ENCODE measurements at places on chromosomes 12 and 14. TPM values are rescaled to one million over a fixed set of nuclear protein-coding genes. Genes with fewer than 3 reads are reported as not detected.

- no peak overlapping the region for H3K27ac ChIP-seq
- no peaks in the 10 kb centered on the region for H3K4me1 ChIP-seq
- no peaks in the 10 kb centered on the region for H3K36me3 ChIP-seq
- peaks cover 7% of the 10 kb centered on the region for H3K27me3 ChIP-seq
- no peak overlapping the region for H3K4me3 ChIP-seq
These were observed 24.0 kb downstream of the CCDC38 start for GRCh38 chr12:95918194-95918993.

GRCh38 chr14:86363576-86363975 lies 833.6 kb downstream of the FLRT2 start:
- H3K27me3 ChIP-seq: no peaks in the 10 kb centered on the region
- no peak for DNase-seq

DNA sequence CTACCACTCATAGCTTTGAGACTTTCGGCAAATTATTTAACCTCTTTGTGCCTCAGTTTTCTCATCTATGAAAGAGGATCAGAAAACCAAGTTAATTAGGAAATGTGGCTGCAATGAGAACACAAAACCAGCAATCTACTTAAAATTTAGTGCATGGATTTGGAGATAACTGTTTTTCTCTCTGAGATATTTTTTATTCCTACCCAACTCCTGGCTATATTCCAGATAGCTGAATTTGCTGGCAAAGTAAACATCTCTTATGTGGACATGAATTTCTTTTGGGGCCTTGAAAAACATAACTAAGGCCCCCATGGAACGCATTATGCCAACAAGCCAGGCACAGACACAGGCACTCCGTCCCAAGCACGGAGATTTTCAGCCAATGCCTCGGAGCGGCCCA lies 53.4 kb upstream of the FOXN3 start:
- H3K27ac ChIP-seq: no peak overlapping the region
- DNase-seq: no peak
- H3K36me3 ChIP-seq: peaks cover 5% of the 10 kb centered on the region
- no peaks in the 10 kb centered on the region for H3K27me3 ChIP-seq

DNA sequence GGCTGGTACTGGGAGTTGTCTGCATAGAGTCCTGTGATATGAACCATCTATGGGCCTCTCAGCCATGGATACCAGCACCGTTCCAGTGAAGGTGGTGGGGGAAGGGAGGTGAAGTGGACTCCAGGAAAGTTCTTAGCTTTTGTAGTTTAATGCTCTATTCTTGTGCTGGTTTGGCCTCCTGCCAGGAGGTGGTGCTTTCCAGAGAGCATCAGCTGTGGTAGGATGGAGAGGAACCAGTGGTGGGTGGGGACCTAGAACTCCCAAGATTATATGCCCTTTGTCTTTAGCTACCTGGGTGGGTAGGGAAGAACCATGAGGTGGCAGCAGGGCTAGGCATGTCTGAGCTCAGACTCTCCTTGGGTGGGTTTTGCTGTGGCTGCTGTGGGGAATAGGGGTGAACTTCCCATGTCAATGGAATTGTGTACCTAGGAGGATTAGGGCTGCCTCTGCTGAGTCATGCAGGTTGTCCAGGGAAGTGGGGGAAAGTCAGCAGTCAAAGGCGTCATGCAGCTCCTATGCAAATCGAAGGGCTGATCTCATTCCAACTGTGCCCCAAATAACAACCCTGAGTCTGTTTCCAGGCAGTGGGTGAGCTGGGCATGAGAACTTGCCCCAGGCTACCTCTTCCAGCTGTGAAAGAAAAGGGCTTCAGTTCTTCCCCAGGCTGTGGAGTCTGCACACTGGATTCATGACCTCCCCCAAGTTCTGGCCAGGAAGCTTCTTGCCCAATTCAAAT lies 14.2 kb downstream of the GZMH start:
- no peaks in the 10 kb centered on the region for H3K27me3 ChIP-seq
- no peaks in the 10 kb centered on the region for H3K4me1 ChIP-seq
- H3K36me3 ChIP-seq: no peaks in the 10 kb centered on the region
- DNase-seq: no peak

GRCh38 chr12:107778383-107779025 lies 4.0 kb downstream of the ASCL4 start:
- H3K4me1 ChIP-seq: no peaks in the 10 kb centered on the region
- H3K27ac ChIP-seq: no peak overlapping the region
- H3K36me3 ChIP-seq: no peaks in the 10 kb centered on the region
- DNase-seq: no peak

GRCh38 chr14:100617410-100618317 lies 30.4 kb upstream of the BEGAIN start:
- H3K4me1 ChIP-seq: no peaks in the 10 kb centered on the region
- DNase-seq: no peak
- H3K36me3 ChIP-seq: no peaks in the 10 kb centered on the region
- H3K27me3 ChIP-seq: peaks cover 63% of the 10 kb centered on the region
- H3K27ac ChIP-seq: no peak overlapping the region

DNA sequence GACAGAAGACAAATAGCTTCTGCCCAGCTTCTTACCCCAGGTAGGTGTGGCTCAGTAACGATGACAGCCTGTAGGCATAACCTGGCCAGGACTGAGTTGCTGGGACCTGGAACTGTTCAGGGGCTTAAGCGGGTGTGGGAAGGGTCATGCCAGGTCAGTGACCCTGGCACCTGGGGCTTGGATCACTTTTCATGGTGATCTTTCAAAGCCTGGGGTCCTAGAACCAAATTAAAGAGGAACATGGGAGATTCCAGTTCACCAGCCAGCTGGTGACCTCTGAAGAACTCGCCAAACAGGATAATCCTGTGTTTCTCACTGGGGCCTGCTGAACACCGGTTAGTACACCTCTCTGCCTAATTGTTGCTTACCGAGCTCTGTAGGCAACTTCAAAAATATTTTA lies 102.6 kb upstream of the LMNTD1 start:
- no peak overlapping the region for H3K4me3 ChIP-seq
- H3K27me3 ChIP-seq: no peaks in the 10 kb centered on the region
- no peak for DNase-seq
- no peaks in the 10 kb centered on the region for H3K4me1 ChIP-seq
- H3K27ac ChIP-seq: no peak overlapping the region
- no peaks in the 10 kb centered on the region for H3K36me3 ChIP-seq

DNA sequence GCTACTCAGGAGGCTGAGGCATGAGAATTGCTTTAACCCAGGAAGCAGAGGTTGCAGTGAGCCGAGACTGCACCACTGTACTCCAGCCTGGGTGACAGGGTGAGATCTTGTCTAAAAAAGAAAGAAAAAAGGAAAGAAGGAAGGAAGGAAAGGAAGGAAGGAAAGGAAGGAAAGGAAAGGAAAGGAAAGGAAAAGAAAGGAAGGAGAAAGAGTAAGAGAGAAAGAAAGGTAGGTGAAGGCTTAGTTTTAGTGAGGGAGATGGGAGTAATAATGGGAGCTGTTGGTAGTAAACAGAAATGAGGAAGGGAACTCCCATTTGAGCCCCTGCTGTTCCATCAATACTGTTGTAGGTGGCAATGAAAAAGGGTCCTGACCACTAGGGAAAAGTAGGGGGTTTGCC lies 28.8 kb downstream of the SLC24A4 start:
- no peak overlapping the region for H3K27ac ChIP-seq
- H3K27me3 ChIP-seq: peaks cover 29% of the 10 kb centered on the region
- no peaks in the 10 kb centered on the region for H3K4me1 ChIP-seq
- H3K36me3 ChIP-seq: no peaks in the 10 kb centered on the region
- DNase-seq: no peak

DNA sequence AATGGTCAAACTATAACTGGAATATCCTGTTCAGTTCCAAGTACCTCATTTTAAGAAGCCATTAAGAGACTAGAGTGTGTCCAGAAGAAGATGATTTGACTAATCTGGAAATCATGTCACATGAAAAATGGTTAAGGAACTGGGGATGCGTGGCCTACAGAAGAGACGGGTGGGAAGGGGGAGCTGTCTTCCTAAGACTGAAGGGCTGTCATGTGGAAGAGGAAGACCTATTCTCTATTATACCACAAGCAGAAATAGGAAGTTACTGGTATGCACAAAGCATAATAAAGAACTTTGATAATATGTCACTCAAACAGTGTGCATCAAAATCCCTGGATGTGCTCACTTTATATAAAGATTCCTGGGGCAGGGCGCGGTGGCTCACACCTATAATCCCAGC lies 50.3 kb downstream of the HECTD4 start:
- no peaks in the 10 kb centered on the region for H3K4me1 ChIP-seq
- no peaks in the 10 kb centered on the region for H3K27me3 ChIP-seq
- no peak for DNase-seq
- H3K4me3 ChIP-seq: no peak overlapping the region
- no peak overlapping the region for H3K27ac ChIP-seq
- H3K36me3 ChIP-seq: no peaks in the 10 kb centered on the region

DNA sequence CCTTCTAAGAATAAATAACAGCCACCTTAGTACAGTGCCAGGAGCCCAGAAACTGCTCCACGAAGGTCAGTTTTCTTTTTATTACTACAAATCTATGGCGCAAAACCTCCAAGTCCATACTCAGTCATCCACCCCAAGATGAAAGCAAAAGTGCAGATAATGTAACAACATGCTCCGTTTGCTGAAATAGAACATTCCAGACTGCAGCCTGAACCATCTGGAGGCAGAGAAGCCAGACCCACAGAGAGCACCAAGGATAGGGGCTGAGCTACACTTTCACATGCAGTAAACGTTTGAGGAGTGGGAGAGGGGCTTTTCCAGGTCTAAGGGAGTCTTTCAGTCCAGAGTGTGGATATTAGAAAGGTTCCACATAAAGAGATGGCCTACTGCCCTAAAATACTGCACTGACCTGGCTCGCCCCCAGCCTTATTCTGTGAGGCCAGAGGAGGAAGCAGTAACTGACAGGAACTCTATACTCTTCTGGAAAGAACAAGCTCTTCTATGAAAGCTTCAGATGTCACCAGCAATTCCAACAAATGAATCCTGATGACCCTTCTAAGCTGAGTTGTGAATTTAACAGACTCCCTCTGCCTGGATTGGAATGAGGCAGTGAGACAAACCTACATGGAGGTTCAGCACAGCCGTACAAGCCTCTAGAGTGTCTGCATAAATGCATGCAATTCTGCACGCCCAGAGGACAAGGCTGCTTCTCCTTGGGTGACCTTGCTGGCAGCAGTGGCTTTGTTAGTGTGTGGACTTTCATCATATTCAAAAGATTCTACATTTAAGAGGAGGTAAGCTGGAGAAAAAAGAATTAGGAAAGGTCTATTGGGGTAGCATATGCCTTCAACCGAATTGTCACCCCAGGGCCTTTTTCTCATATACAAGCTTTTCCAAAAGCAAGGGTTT lies 153.9 kb upstream of the EGLN3 start:
- H3K27ac ChIP-seq: no peak overlapping the region
- no peaks in the 10 kb centered on the region for H3K36me3 ChIP-seq
- DNase-seq: no peak
- H3K27me3 ChIP-seq: peaks cover 6% of the 10 kb centered on the region
- H3K4me3 ChIP-seq: no peak overlapping the region

- H3K4me3 ChIP-seq: no peak overlapping the region
- no peak for DNase-seq
- no peaks in the 10 kb centered on the region for H3K27me3 ChIP-seq
- no peak overlapping the region for H3K27ac ChIP-seq
- H3K4me1 ChIP-seq: no peaks in the 10 kb centered on the region
These were observed 69.2 kb upstream of the BCAT1 start for GRCh38 chr12:25018146-25018545.

GRCh38 chr12:89708565-89709156 lies at the start of gene ATP2B1:
TSS of gene ATP2B1 (minus strand) at chr12:89708838. CDS start at chr12:89655886, 52,952 bp downstream.
- H3K27me3 ChIP-seq: no peaks in the 10 kb centered on the region
- no peaks in the 10 kb centered on the region for H3K36me3 ChIP-seq
- peak within 1 kb of the TSS; percentile 86 for H3K4me3 ChIP-seq
- H3K27ac ChIP-seq: peak within 1 kb of the TSS; percentile 87
- no peaks in the 10 kb centered on the region for H3K4me1 ChIP-seq

- H3K4me1 ChIP-seq: no peaks in the 10 kb centered on the region
- H3K27me3 ChIP-seq: no peaks in the 10 kb centered on the region
- DNase-seq: no peak
- no peak overlapping the region for H3K27ac ChIP-seq
- H3K36me3 ChIP-seq: no peaks in the 10 kb centered on the region
- no peak overlapping the region for H3K4me3 ChIP-seq
These were observed 30.2 kb upstream of the FICD start for GRCh38 chr12:108484845-108485244.

DNA sequence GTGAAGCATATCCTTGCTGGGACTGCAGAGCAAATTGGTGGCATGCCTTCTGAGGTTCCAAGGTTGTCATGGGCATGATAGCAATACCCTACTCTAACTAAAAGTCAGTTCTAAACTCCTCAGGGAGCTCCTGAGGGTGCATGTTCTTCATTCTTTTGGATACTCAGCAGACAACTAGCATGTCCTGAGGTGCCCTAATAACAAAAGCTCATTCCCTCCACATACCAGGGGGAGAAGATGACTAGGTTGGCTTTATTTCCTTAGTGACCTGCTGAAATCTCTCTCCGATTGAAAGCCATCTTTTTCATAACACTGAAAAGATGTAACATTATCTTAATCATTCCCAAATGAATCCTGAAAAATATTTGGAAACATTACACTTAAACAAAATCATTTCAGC lies 188.7 kb upstream of the IGF1 start:
- H3K36me3 ChIP-seq: no peaks in the 10 kb centered on the region
- no peaks in the 10 kb centered on the region for H3K27me3 ChIP-seq
- no peak overlapping the region for H3K27ac ChIP-seq
- no peaks in the 10 kb centered on the region for H3K4me1 ChIP-seq
- DNase-seq: no peak

GRCh38 chr14:26174395-26174794 lies 423.4 kb downstream of the NOVA1 start:
- DNase-seq: no peak
- no peaks in the 10 kb centered on the region for H3K36me3 ChIP-seq
- no peak overlapping the region for H3K4me3 ChIP-seq
- H3K27ac ChIP-seq: no peak overlapping the region

GRCh38 chr12:96241846-96242256 lies 47.7 kb downstream of the ELK3 start:
- no peak overlapping the region for H3K4me3 ChIP-seq
- H3K27me3 ChIP-seq: no peaks in the 10 kb centered on the region
- H3K36me3 ChIP-seq: peaks cover 10% of the 10 kb centered on the region
- H3K4me1 ChIP-seq: peaks cover 22% of the 10 kb centered on the region

PPM1H gene
- total RNA-seq: 0.28 TPM

ADCY4 gene
- not detected for total RNA-seq

GLI1 gene
- 1.4 TPM for total RNA-seq

TRHDE gene
- 97.8 TPM for total RNA-seq

GPR84 gene
- total RNA-seq: not detected

TAS2R8 gene
- not detected for total RNA-seq

CLEC2A gene
- not detected for total RNA-seq

NXPH4 gene
- 0.56 TPM for total RNA-seq

POP5 gene
- total RNA-seq: 66.1 TPM

RIPK3 gene
- not detected for total RNA-seq

DYRK2 gene
- 23.1 TPM for total RNA-seq

IFNG-AS1 gene
- not detected for total RNA-seq

Data from IMR-90 (cell line).